Urothelium cell line (cell line): ENCODE measurements at places on chromosomes 4 and X.

GRCh38 chrX:127568691-127569090 lies 483.5 kb downstream of the ACTRT1 start:
- DNase-seq = no peak

DNA sequence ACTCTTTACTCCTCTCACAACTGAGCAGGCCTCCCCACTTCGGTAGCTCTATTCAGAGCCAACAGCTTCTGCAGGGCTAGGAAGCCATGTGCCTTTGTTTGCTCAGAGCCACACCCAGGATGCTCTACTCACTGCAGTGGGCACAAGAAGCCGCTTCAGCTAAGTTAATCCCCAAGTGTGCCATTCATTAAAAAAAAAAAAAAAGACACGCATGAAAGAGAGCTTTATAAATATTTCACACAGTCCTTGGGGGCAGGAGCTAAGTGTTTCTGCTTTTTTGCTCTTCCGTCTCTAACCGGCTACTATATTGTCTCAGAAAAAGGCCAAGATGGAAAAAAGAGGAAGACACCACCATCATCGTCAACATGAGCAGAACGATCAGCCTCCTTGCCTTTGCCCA lies 8.1 kb downstream of the CRMP1 start:
- DNase-seq = no peak

DNA sequence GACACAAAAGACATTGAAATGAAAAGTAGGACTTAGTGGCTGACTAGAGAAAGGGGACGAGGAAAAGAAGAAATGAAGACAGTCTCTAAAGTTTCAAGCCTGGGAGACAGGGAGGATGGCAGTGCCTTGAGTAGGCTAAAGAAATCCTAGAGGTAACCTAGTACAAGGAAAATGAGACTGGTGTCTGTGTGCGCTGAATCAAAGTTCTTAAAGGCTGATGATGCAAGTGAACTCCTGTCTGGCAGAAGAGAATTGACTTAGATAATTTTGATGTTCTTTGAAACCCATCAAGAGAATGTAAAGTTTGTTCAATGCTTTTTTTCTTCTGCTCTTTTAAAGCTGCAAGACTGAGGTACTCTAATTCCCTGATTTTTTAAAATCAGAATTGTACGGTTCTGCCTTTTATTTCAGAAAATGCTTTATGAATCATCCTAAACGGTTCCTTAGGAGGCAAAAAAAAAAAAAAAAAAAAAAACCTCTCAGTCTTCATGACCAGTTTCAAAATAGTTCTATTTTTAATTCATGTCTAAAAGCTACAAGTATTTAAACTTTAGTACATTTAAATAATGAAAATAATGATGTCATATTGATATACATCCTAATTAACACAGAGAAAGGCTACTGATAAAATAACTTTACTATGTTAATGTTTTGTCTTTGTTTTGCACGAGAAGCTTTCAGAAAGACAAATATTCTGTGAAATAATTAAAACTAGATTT lies 189.8 kb downstream of the PPP3CA start:
- DNase-seq = no peak

DNA sequence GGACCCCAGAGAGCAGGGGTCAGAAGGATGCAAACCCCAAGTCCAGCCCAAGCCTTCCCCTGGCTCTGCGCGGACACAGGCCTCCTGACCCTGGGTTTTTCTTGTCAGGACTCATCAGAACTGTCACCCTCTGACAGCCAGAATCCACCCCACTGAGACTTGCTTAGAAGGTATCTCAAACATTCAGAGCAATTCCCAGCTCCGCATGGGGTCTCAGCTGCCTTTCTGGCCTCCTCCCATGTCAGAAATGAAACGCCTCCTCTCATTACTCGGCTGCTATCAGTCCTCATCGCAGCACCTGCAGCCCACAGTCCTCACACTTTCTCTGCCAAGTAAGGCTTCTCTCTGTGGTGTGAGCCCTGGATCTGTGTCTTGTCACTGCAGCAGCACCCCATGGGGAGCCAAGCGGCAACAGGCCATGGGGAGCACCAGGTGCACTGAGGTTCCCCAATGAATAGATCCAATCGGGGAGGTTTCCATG lies 97.8 kb downstream of the WFS1 start:
- DNase-seq = no peak

DNA sequence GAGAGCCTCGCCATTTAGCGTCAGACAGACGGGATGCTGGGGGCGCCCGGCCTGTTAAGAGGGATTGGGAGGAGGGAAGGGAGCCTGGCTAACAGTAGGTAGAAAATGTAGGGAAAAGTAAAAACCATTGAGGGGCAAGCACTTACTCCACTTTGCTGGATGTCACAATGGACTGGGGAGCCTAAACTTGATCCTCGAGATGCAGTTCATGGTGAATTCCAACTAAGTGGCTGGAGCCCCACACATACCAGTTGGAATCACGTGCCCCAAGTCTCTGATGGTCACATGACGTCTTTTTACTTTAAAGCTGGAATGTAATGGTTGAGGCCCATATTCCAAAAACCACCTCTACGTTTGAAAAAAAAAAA lies 1.5 kb downstream of the PLS3 start:
- peak; percentile 1 for DNase-seq
